ENCODE measurements at places on chromosomes 11 and 22.

DNA sequence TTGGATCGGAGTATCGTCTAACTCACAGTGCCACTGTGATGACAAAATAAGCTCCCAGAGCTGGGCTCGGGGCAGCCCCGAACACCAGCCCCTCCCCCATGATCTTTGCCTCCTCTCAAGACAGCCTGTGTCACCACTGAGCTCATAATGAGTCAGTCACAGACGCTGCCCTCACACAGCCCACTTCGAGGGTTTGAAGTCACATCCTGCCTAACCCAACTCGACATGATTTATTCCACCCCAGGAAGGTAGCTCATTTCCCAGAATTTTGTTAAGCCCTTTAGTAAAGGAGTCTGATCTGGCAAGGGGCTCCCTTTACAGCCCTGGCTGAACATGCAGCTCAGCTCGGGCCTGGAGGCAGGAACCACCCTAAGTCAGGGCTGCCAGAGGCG is 22.8 kb downstream of the MYH9 start:
- peak; percentile 85 for DNase-seq

GRCh38 chr11:72710278-72710677 is 36.1 kb upstream of the PDE2A start:
- DNase-seq = no peak

- no peak for DNase-seq
These were observed 10.3 kb upstream of the FADD start for GRCh38 chr11:70192666-70193410.

GRCh38 chr11:84965484-84965883 is 661.7 kb downstream of the DLG2 start:
- DNase-seq = no peak

DNA sequence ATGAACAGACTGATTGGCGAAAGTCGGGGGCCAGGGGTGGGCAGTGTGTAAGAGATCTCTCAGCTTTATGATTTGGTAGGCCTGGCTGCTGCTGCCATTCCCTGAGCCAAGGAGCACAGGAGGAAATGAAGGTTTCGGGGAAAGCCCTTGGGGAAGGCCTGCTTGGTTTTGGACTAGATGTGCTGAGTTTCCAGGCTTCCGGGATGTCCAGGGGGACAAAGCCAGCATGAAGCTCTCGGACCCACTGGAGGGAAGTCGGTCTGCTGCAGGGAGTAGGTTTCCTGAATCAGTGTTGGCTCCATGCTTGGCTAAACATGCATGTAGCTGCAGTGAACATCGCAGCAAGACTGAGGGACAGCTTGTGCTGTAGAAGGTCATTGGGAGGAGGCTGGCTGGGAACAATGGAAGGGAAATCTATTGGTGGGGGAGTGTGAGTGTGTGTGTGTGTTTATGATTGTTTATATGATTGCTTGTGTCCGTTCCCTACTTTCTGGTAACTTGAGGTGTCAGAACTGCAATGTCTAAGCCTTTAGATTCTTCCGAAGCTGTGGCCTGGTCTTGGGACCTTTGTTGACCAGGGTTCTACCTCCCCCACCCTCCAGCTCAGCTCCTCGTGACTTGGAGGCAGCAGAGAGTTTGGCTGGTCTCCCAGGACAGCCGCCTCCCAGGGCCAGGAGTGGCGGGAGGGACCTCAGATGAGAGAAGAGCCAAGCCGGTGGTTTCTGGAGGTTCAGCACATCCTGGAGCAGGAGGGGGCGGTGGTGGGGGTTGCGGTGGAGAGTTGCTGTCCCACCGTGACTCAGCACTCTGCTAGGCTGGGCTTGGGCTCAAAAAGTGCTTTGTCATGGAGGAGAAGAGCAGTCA is 4.0 kb upstream of the FTH1 start:
- peak; percentile 47 for DNase-seq

DNA sequence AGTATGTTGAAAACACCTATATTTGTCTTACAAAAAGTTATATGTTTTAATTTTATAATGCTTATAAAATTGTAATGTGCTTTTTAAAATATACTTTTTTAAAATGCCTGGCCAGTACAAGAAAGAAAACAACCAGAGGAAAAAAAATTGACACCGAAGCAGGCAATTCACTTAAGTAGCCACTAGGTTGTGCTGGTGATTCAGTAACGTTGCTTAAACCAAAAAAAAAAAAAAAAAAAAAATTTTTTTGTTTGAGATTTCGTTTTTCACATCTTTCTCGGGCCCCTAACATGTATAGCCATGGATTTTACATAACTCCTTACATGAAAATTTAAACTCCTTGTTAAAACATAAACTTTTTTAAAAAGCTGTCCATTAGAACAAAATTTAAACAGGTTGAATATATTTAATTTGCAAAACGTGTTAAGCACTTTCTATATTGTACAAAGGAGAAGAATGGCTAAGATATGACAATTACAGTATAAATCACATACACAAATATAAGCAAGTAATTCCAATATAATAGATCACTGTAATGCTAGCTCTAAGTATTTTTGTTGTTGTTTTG is 9.2 kb downstream of the OR8B4 start:
- no peak for DNase-seq

DNA sequence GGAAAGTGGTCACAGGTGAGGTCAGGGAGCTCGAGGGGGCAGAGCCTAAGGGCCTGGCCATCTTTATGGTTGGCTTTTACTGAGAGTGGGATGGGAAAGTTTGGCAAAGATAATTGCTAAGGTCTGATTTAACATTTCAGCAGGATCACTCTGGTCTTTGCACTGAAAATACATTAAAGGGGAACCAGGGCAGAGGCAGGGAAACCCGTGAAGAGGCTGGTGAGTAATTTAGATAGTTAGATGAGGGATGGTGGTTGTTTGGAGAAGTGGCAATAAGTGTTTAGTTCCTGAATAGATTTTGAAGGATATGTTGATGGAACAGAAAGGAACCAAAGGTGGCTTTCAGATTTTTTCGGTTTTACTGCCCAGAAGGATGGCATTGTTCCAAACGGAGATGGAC is 50.8 kb downstream of the SCN3B start:
- no peak for DNase-seq

DNA sequence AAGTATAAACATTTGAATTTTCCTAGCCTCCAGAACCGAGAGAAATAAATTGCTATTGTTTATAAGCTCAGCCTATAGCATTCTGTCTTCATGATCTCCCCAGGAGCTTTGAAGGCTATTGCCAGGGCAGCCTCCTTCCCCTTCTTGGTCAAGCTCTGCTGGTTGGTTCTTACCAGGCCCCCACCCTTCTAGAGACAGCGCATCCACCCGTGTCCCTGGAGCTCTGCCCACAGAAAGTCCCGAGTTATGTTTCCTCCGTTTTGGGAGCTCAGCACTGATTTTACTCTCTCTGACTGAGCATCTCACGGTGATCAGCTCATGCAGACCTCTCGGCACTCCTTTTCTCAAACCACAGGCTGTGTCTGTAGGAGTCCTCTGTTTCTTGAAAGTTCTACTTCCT is 123.8 kb upstream of the SORL1-AS1 start:
- DNase-seq = no peak

- DNase-seq = no peak
These were observed 453.5 kb downstream of the OPCML start for GRCh38 chr11:133078591-133079404.

DNA sequence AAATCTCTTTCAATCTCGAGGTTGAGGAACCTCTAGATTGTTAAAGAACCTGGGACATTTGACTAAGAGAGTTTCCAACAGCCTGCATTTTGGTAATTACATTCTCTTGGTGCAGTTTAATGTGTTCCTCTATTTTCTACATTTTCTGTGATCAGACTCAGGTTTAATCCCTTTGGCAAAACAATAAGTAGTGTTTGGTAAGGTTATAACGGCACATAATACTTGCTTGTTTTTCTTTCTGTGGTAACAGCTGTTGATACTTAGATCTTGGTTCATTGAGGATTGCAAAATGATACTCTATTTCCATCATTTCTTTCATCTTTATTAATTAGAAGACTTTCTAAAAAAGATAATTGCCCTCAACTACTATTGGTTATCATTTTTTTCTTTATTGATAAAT is 271.3 kb downstream of the SBF2 start:
- no peak for DNase-seq

DNA sequence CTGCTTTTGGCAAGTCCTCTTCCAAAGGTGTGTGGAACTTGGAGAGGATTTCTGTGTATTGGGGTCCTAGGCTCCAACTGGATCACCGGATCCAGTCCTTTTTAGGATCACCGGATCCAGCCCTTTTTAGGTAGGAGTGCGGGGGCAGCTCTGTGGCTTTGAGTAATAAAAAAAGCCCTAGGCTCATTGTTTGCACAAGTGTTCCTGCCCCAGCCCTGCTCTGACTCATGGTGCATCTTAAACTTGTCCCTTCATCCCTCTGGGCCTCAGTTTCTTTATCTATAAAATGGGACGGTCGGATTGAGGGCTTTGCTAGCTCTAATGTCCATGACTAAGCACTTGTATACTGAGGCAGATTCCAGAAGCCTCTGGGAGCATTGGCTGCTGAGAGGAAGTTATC is 22.7 kb upstream of the CD44 start:
- DNase-seq = no peak

DNA sequence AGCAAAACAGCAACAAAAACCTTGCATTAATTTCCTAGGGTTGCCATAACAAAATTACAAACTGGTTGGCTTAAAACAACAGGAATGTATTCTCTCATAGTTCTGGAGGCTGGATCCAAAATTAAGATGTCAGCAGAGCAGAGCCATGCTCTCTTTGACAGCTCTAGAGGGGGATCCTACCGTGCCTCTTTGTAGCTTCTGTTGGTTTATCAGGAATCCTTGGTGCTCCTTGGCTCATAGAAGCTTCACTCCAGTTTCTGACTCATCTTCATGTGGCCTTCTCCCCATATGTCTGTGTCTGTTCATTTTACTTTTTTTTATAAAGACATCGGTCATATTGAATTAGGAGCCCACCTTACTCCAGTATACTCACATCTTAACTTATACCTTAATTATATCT is 90.5 kb upstream of the POU2AF2 start:
- DNase-seq = no peak

DNA sequence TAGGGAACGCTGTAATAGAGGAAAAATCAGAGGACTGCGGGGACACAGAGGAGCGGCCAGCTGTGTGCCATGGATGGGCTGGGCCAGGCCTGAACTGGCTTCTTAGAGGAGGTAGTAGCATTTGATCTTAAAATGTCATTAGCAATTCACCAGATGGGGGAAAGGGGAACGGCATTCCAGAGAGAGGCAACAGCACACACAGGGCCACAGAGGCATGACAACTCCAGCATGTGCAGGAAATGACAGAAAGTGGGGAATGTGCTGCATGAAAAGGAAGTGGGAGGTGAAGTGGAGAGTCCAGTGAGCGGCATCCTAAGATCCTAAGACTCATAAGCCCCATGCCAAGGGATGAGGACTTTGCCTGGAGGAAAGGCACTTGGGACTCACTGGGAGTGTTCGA is 69.0 kb downstream of the UBASH3B start:
- no peak for DNase-seq

DNA sequence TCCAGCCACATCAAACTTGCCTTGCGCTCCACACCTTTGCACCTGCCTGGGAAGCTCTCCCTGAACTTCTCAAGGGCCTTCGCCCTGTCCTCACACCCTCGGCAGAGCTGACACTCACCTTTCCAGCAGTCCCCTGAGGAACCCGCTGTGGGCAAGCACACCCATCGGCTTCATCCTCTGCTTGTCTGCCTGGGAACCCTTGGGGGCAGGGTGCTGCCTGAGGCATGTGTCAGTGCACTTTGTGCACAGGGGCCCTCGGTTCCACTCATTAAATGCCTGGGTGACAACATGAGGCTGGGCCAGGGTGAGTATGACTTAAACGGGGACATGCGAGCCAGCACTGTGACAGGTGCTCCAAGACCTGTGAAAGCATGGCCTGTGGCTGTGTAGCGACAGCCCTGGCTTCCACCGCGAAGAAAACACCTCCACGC is 2.6 kb upstream of the LRFN4 start:
- DNase-seq = no peak

GRCh38 chr11:5618807-5619206 is 6.0 kb upstream of the TRIM34 start:
- no peak for DNase-seq

DNA sequence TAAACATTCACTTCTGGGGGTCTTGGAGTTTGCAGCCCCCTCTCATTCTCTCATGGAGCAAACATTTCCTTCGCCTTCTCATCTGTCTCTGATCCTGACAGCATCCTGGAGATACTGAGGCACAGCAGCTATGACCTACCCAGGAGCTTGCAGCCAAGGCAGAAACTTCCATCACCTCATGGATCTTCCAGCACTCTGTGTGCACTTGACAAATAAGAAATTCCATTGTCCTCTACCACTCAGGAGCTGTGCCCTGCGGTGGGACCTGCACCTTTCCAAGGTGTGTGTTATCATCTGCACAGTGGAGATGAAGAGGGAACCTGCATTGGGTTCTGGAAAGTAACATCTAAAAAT is 49.1 kb downstream of the GGTLC2 start:
- no peak for DNase-seq

GRCh38 chr22:36773935-36774334 is 2.0 kb downstream of the IFT27 start:
- DNase-seq = peak; percentile 32

DNA sequence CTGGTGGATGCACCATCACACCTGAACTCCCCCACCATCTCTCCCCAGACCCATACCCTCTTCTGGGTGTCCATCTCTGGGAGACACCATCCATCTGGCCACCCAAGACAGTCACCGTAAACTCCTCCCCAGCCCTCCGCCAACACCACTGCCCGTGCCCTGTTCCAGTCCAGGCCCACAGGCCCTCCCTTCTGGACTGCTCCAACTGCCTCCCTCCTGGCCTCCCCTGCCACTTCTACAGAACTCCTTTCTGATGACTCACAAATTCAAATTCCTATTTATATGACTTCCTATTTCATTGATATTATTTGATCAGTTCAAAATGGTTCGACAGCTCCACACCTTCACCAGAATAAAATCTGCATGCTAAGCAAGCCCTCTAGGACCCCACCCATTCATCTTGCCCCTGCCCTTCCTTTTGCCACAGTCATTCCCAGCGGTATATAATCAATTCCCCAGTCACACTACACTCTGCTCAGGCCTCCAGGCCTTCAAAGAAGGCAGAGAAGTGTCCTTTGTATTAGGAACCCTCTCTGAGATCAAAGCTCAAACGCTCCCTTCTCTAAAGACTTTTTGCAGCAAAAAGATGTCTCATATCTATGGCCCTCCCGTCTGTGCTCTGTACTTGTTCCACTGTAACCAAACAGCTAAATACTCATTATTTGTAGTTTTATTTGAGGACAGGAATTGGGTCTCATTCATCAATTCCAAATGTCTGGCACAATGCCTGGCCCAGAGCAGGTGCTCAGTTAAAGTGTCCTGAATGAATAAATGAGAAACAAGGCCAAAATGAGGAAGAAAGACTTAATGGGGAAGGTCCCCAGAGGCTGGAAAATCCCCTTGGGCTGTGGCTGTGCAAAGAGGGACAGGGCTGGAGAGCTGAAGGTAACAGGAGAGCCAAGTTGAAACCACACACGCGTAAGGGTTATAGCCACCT is 29.0 kb downstream of the MYH9 start:
- peak; percentile 62 for DNase-seq

DNA sequence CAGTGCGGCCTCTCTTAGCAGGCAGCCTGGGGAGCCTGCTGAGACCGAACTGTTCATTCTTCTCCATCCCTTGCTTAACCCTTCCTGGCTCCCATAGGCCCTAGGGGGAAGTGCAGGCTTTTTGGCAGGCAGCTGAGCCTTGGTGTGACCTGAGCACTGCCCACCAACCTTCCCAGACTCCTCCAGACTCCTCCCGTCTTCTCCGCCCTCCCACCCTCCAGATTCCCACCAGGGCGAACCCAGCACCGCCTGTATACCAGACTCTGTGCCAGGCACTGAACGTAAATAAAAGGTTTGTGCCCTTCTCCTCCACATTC is 7.9 kb downstream of the RELT start:
- no peak for DNase-seq
